Suprapubic skin (tissue), 4 donors: ENCODE measurements at places on chromosomes 12 and 14.

GRCh38 chr12:91959220-91959619, 186.4 kb downstream of the BTG1 start:
- DNase-seq: no peak

DNA sequence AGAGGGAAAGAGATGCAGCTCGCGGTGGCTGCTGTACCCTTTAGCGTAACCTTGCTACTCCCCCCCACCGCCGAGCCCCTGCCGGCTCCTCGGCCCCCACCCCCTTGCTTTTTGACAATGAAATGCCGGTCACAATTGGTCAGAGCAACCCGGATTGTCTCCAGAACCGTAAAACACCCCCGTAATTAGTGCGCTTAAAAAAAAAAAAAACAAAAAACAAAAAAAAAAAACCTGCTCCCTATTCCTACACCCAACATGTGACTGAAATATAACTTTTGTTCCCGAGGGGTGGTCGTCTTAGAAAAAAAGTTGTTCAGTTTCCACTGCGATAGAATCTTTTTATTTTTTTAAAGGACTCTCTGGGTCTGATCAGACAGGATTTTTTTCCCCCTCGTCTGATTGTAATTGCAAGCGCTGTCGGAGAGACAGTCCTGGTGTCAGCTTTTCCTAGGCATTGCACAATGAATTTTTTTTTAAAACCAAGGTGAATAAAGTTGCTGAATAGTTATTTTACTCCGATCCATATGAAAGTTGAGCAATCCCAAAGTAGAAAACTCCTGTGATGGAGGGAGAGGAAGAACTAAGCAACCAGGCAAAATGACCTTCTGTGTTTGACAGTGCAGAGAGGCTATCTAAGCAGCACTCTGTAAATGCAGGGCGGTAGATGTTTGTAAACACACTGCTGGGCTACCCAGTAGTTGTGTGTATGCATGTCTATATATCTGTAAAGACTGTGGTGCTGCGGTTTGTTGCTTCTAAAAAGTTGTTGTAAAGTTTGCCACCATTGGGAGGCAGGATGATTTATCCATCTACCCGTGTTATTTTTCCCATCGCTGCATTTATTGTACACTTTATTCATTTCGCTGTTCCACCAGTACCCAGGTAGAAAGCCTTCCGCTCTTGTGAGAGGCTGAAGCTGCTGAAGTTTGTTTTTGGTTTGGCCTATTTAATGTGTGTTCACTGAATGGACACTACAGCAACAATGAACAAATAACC, 1.1 kb downstream of the ETV6 start:
- DNase-seq: no peak

DNA sequence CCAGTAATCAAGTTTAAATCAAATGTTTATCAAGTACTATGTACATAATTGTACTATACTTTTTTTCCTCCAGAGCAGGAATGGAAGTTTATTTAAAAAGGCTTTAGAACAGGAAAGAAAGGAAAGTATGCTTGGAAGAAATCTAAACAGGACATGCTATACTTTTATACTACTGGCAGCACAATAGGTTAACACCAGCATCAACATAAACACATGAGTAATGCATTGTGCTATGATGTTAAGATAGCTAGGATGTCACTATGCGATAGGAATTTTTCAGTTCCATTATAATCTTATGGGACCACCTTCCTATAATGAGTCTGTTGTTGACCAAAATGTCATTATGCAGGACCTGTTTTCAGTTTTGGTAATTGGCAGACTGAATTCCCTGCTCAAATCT, 41.5 kb upstream of the ANKS1B start:
- DNase-seq: no peak

DNA sequence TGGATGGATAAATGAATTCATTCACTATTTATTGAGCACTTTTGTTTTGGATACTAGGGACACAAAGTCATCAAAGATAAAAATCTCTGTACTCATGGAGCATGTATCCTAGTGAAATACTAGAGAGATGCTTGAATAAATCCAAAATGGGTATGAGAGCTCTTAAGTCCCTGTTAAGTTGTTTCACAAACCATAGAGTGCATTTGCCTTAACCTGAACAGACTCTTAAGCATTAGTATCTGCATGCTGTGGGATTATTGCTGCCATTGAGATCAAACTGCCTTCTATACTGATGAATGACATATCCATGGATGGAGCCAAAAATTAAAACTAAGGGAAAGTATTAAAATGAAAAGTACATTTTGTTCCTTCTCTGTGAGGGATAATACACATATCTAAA, 206.5 kb upstream of the KRR1 start:
- no peak for DNase-seq

DNA sequence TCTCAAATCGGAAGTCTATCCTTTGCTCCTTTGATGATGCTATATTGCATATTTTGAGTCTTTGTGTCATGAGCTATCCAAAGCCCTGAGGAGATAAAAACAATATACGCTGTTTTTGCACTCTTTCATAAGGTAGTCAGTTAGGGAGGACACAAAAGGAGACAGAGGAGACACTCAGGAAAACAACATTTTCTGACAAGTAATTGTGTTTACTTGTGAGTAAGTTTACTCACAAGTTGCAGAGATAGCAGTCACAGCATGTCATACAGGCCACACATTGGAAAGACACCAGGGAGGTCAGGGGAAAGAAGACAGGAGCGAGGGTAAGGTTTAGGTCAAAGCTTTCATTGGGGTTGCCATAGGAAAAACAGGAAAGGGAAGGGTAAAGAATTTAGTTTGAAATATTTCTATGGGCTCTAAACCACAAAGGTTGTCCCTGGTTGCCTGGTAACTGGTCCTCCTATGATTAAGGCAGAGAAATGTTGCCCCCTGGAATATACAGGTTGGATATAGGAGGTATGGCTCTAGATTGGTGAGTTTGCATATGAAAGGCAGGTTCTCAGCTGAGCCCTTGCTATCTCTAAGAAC, 7.4 kb upstream of the GABARAPL1 start:
- DNase-seq: no peak

DNA sequence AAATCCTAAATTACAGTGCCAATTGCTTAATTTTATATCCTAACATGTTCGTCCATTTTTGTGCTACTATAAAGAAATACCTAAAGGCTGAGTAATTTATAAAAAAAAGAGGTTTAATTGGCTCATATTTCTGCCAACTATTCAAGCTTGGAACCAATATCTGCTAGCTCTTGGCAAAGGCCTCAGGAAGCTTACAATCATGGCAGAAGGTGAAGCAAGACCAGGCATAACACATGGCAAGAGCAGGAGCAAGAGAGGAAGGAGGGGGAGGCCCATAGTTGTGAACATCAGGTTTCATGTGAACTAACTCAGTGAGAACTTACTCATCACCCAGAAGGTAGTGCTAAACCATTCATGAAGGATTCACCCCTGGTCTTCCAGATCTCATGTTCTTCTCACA, 494.3 kb downstream of the CCER1 start:
- DNase-seq: no peak

DNA sequence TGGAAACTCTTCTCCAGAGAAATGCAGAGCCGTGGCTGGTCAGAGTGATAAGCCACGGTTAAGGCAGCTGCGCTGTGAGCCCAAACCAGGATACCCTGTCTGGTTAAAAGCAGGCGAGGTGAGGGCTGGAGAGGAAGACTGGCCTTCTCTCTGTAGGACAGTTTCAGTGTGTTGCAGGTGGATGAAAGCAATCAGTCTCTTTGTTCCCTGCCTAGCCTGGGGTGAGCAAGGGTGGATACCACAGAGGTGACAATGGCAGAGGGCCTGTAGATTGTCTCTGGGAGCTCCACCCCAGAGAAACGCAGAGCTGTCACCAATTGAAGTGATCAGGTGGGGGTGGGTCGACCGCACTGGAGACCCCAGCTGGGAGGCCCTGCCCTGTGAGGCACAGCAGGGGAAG, 621.9 kb downstream of the LRFN5 start:
- DNase-seq: no peak
